ENCODE measurements at places on chromosomes 7 and 10.
A peak's percentile ranks its signal among the peaks of the same experiment; 100 is the strongest.

GRCh38 chr7:39375047-39375873, 190.9 kb upstream of the YAE1 start:
- no peak for DNase-seq

DNA sequence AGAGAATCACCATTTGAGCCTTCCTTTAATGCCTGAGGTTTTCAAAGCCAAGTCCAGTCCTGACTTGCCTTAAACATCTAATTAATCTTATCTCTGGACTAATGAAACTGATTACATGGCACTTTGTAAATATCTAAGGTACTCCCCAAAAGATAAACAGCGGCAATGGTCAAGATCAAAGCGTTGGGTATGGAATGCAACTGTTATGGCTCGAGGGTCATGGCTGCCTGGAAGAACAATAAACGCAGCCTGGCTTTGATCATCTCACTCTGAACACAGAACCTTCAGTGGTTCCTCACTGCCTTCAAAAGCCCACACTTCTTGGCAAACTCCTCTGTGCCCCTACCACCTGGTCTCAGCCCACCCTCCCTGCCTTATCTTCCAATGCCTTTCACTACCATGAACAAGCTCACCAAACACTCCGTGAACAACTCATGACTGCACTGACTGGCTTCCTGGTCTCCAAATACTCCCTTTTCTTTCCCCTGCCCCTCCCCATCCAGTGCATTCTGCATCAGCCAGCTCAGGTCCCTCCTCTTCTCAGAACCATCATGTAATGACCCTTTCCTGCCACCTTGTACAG, 150.2 kb upstream of the NFE2L3 start:
- DNase-seq: no peak

DNA sequence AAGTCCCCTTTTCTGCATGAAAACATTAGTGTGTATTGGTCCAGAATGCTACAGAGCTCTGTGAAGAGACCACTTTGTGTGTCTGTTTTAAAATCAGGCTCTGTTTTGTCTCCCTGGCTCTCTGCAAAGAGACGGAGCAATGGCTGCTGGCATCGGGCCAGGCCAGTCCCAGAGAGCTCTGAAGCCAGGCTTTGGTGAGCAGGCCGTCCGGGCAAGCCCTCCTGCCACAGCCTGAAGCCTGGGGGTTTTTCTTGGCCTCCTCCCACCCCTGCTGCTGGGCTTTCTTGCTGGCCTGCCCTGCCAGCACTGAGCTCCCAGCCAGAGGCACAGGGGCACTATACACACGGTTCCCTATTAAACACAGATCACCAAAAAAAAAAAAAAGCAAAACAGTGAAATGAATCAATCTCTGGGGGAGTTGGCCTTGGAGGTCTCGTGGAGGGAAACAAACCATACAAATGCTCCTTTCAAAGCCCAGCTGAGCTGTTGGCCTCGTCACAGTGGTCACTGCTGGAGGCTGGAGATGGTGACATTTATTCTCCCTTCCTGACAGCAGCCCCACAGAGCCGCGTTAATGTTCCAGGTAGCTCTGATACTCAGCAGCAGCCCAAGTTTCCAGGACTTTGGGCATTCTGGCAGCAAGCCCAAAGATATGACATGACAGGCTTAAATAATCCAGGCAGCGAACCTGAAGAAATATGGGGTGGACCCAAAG, 237.2 kb downstream of the TCF7L2 start:
- DNase-seq: no peak

DNA sequence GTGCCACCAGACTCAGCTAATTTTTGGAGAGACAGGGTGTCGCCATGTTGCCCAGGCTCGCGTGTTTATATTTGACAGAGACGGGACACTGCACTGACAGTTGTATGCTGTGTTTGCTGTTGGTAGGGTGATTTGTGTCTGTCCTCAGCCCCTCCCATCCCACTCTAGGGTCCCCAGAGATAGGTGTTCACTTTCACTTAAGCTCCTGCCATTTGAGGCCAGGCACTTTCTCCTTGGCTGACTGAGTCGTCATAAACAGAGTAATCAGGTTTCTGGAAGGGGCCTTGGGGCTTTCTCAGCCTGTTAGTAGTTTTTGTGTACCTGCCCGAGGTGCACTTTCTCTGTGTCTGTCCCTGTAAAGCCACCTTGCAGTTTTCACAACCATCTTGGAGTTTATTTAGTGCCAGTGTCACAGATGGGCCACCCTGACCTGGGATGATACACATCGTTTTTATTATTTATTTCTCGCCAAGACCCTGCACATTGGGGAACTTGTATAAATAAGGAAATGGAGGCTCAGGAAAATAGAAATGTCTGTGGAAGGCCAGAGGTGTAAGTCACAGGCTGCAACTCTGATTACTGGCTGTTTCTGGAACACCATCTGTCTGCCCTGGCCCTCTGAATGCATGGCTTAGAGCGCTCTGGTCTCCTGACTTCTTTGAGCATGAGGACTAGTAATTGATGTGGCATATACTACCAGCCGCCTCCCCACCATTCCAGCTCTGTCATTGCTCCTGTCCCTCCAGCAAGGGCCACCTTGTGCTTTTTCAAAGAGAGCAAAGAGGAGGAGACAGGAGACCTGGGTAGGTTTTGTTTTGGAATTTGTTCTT, 81.9 kb upstream of the PDCD4 start:
- DNase-seq: no peak

- DNase-seq: peak; percentile 46
These were observed 80.9 kb downstream of the DIP2C start for GRCh38 chr10:608331-609261.

DNA sequence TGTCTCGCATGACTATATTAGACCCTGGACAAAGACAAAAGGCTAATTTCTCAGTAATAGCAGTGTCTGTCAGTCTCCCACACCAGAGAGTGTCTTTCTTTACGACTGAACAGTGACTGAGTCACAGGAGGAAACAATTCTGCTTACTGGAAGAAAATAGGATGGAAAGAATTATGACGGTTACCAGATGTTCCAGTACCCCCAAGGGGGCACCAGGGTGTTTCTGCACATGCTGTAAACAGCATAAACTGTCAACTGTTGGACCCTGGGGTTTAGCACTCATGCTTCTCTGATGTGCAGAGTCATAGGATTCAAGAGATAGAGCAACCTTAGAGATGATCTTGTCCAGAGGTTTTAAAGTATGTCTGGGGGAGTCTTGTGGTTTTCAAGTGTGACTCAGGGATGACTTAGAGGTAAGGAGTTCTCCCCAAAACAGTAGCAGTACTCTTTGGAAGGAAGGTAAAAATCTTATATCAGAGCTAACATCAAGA, 291.7 kb downstream of the THSD7A start:
- no peak for DNase-seq

DNA sequence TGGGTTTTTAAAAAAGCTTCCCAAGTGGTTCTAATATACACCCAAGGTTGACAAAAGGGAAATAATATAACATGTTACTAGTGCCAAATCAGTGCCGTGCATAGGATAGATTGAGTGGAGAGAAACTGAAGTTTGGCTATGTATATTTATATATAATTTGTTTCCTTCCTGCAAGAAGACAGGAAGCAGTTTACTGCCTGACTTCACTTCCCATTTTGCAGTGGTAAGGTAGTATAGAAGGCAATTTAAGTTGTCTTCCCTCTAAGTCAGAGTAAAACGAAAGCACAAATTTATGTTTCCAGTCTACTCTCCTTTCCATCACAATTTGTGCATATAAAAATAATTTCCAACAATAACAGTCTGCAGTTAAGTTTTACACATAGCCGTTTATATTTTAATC, 3.4 kb upstream of the HYCC1 start:
- no peak for DNase-seq

GRCh38 chr7:114345494-114345893, 69.1 kb upstream of the FOXP2 start:
- no peak for DNase-seq

DNA sequence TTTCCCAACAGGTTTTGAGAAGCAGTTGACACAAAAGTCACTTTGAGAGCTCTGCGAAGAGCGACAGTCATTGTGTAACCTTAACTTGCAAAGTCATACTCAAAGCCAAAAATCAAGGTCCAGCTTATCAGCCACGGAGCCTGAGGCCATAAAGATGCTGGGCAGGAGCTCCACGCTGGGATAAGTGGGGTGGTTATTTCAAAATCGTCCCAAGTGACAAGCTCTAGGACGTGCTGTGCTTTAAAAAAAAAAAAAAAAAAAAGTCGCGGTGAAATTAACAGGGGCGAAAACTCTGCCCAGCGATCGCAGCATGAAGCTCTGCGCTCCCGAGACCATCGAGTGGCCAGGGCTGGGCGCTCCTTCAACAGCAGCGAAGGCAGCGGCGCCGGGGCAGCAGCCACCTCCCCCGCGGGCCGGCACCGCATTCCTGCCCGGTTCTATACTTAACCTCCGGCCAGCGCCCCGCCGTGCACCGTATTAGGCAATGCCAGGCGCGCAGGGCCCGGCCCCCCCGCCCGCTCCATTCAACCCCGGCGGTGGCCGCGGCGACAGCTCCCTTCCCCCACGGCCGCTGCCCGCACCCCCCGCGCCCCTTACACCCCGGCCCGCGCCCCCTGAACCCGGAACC, 657 bp downstream of the HACD1 start:
- peak; percentile 83 for DNase-seq

- peak; percentile 54 for DNase-seq
These were observed 1.9 kb downstream of the INA start for GRCh38 chr10:103278862-103279298.

- peak; percentile 68 for DNase-seq
These were observed 202.9 kb downstream of the TRIL start for GRCh38 chr7:28755255-28755654.

- no peak for DNase-seq
These were observed 15.0 kb upstream of the CRPPA start for GRCh38 chr7:16436306-16436705.

DNA sequence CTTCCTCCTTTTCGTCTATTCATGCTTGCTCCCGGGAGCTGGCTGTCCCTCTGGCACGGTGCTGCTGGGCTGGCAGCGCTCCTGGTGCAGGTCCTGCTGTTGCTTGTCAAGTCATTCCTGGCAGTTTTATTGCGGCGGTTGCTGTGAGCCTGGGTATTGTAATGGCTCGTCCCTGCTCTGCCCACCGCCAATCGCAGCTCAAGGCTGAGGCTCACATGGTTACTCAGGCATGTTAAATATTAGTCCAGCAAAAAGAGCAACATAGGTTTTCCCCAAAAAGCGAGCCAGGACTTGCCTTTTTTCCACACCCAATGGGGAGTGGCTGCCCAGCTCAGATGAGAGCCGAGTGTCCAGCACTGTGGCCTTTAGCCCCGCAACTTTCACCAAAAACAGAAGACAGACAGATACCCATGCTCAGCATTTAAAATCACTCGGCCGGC, 492.9 kb upstream of the FOXK1 start:
- DNase-seq: no peak

DNA sequence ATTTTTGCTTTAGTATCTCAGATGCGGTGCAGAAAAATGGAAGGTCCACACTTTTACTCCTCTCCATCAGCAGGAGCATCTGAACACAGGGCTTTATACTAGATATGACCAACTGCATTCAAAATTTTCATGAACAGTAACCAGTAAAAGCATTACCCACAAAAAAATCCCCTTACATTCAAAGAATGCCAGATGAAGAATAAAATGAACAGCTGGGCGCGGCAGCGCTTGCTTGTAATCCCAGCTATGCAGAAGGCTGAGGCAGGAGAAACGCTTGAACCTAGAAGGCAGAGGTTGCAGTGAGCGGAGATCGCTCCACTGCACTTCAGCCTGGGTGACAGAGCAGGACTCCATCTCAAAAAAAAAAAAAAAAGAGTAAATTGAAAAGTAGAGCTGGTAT, 3.1 kb downstream of the SAR1A start:
- peak; percentile 27 for DNase-seq

DNA sequence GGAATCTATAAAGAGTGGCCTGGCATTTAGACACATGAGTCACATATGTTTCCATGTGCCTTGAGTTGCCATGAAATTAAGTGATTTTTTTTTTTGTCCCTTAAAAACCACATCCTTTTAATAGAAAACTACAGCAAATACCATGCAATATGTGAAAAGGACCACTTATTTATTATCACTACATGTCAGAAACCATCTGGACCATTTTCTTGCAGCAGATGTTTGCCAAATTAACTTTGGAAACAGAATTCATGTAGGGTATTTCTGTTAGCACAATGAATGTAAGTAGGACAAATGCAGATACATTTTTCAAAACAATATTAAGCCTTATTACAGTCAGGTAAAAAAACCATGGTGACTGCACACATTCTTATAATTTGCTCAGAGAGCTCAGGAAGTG, 230.6 kb downstream of the REEP3 start:
- no peak for DNase-seq

GRCh38 chr7:55326081-55326835, 38.9 kb upstream of the LANCL2 start:
- DNase-seq: no peak

- no peak for DNase-seq
These were observed 135.1 kb upstream of the NPS start for GRCh38 chr10:127414024-127414423.

DNA sequence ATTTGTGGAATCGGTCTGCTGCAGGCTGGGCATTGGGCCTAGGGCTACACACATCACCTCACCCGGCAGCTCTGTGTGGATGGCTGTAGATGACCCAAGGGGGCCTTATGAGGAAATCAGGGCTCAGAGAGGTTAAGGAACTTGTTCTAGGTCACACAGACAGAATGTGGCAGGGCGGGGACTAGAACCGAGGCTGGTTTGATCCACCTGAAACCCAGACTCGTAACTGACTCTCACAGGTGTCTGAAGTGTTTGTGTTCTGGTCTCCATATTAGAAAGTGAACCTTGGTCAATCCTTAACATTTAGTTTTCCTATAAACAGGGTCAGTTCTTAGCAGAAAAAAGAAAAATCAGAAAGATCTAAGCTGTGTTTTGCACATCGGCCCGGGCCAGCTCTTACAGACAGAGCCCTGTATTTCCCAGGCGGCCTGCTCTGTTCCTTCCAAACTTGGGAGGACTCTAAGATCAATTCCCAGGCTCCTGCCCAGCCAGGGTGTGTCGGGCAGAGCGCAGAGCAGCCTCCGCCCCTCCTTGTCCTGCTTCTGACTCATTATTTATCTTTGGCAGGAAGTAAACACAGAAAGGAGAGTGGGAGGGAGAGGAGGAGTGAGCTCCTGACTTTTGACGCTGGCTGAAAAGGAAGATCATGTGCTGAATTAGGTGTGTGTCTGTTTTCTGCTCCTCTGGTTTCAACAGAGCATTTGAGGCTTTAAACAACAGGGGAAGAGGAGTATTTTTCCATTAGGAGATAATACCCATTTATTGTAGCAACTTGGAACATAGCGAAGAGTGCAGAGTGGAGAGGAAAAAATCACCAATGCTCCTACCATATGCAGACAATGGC, 74.1 kb downstream of the TACC2 start:
- peak; percentile 80 for DNase-seq

- no peak for DNase-seq
These were observed 14.3 kb downstream of the NOD1 start for GRCh38 chr7:30464231-30464671.

All from EH (cell line).